Hematopoietic multipotent progenitor cell treated with erythropoietin and hydrocortisone succinate and interleukin-3 and kit ligand, for 17 days (in vitro differentiated cells): ENCODE measurements at places on chromosomes 6 and 20.
A peak's percentile ranks its signal among the peaks of the same experiment; 100 is the strongest.

GRCh38 chr6:163602851-163603250 is 188.3 kb downstream of the QKI start:
- DNase-seq = no peak

- no peak for DNase-seq
These were observed 742.0 kb upstream of the POU3F2 start for GRCh38 chr6:98092331-98092730.

DNA sequence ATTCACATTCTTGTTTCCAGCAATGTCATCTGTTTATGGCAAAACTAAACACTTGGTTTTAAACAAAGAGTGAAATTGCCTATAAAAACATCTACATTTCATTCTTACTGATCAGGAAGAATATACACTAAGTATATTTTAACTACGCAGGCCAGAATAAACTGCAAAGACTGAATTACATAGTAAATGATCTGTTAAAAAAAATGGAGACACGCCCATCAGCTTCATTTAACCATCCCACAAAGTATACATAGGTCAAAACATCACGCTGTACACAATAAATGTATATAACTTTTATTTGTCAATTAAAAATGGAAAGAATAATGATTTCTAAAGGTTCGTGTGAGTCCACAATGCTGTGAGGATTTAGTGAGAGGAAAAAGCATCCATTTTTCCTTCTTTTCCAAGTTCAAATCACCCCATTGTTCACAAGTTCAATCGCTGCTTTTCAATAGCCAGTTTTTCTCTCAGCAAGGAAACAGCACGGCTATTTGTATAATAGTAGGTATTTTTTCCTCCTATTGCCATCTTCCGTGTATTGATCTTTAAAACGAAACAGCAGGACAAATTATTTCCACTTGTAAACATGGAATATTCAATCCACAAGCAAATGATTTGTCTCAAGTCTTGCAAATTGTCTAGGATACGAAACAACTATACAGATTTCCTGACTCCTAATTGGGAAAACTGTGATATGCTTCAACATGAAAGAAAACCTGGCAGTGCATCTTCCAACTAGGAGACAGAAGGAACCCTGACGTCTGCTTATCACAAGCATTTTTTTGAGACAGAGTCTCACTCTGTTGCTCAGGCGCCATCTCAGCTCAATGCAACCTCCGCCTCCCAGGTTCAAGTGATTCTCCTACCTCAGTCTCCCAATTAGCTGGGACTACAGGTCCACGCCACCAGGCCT is 10.6 kb downstream of the SFT2D1 start:
- DNase-seq = no peak

DNA sequence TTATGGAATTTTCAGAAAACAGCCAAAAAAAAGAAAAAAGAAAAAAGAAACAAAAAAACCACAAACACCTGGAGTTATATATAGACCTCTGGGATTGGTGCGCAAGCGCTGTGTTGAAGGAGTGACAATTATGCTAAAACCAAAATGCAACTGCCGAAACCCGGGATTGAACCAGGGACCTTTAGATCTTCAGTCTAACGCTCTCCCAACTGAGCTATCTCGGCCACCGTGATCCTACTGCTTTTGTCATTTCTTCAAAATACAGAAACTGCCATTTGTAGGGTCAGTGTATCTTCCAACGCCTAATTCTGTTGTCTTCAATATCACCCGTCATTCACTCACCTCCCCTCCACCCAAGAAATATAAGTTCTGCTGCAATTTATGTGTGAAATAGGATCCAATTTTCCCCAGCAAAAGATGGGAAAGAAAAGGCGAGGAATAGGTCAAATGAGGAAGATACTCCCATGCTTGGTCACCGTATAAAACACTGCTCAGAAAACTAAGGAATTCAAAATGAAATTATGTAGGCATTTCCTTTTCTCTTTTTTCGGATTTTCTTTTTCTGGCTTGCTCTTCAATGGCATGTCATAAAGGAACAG is 116.0 kb downstream of the TRIM27 start:
- no peak for DNase-seq

DNA sequence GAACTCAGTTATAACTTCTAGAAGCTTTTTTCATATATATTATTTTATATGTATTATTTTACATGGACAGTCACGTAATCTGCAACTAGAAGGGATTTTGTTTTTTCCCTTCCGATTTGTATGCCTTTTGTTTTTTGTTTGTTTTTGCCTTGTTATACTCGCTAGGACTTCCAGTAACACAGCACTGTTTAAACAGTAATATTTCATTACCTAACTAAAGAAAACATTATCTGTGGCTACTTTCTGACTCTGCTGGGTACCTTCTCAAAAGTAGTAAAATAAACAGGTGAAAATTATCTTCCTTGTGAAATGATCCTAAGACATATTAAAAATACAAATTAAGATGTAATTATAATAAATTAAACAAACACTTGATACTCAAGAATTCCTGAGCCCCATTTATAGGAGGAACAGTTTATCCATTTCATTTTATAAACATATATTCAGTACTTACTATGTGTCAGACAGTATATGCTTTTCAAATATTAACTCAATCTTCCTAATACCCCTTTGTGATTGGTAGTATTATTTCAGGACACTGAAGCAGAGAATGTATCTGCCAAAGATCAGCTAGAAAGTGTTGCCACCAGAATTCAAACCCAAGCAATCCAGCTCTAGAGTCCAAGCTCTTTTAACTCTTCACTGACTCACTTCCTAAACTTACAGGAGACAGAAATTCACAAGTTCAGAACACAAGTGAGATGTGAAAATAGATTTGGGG is 65.3 kb downstream of the MAP3K5 start:
- DNase-seq = no peak

DNA sequence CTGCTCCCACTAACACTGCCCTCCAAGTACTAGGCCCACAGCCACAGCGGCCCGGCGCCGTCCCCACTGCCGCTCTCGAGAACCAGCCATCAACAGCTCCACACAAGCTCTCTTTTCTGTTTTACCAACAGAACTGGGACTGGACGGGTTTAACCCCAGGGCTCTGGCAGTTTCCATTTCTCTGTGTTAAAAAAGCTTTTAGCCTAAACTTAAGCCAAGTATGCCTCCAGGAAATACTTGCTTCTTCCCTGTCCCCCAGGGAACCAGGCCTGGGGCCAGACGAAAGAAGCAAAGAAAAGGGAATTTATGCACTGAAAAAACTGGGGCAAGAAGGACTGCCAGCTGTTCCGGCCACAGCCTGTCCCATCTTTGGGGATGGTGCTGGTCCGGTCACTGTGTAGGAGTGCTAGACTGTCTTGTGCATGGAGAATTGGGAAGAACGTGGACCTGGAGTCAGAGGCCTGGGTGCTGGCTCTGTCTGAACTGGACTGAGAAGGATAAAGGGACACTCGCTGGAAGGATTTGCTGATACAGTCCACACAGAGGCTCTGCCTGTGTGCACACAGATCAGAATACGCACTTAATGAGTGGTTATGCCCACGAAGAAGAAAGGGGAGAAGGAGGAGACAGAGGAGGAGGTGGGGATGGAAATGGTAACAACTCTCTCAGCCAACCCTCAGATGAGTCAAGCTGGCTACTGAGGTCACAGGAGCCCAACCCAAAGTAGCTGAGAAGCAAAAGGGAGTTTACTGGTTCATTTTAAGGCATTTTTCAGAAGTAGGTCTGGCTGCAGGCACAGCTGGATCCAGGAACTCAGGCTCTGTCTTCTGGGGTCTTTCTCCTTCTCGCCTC is 254.4 kb upstream of the PMEPA1 start:
- no peak for DNase-seq

DNA sequence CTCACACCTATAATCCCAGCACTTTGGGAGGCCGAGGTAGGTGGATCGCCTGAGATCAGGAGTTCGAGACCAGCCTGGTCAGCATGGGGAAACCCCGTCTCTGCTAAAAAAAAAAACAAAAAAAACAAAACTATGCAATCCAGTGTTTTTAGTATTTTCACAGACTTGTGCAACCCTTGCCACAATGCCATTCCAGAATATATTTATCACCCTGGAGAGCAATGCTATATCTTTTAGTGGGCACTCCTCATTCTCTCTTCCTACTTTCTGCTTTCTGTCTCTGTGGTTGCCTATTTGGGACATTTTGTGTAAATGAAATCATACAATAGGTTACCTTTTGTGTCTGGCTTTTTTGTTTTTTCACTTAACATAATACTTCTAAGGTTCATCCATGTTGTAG is 39.1 kb upstream of the MROH8 start:
- no peak for DNase-seq

GRCh38 chr6:99013145-99013544 is 65.4 kb upstream of the FBXL4 start:
- no peak for DNase-seq

GRCh38 chr20:40323361-40323794 is 365.7 kb downstream of the MAFB start:
- DNase-seq = no peak

DNA sequence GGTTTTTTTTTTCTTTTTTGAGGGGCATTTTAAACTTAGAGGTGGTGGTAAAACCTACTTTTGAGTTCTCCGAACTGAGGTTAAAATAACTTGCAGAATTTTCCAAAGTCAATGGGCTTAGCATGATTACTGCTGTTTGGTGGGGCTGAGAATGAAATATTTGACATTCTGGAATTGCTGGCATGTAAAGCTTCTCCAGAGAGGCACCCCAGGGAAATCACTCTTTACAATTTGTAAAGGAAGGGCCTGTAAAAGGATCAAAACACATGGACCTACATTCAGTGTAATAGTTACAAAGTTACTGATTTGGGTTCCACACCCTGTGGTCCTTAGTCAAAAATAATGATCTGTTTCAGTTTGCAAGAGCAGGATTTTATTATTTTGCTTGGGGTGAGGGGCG is 5.5 kb downstream of the FAM217B start:
- DNase-seq = no peak

- no peak for DNase-seq
These were observed 29.6 kb downstream of the SPINT4 start for GRCh38 chr20:45751721-45752120.

DNA sequence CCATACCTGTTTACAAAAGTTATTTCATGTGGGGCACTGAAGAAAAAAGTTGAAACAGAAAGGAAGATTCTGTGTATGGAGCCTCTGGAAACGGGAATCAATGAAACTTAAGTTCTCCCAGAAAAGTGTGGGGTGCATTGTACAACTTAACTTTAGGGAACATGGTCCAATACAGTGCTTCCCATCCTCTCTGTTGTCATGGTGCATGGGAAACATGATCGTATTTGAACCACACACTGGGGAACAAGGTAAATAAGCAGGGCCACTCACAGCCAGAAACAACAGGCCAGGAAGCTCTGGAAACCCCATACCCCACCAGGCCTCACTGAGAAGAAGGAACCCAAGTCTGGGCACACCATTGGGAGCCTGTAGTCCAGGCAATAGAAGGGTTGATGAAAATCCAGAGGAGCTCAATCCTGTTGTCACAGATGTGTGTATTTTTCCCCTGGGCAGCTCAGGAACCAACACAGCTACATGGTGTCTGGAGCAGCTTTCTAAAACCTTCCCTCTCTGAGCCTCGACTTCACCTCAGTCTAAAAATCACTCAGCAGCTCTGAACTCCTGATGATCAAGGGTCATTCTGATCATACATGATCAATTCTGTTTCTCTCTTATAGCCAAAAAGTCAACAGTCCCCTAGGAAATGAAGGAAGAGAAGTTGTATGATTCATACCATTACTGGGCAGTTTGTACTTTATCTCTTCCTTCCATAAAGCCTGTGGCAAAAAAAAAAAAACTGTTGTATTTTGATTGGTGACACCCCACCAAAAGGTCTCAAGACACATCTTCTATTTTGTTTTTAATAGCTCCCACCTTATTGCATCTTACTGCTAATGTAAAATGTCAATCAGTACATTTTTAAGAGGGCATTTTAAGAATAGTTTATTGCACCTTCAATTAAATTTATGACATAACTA is 198.5 kb upstream of the TAB2 start:
- DNase-seq = peak; percentile 62

GRCh38 chr6:148888856-148889255 is 142.0 kb downstream of the UST start:
- no peak for DNase-seq

DNA sequence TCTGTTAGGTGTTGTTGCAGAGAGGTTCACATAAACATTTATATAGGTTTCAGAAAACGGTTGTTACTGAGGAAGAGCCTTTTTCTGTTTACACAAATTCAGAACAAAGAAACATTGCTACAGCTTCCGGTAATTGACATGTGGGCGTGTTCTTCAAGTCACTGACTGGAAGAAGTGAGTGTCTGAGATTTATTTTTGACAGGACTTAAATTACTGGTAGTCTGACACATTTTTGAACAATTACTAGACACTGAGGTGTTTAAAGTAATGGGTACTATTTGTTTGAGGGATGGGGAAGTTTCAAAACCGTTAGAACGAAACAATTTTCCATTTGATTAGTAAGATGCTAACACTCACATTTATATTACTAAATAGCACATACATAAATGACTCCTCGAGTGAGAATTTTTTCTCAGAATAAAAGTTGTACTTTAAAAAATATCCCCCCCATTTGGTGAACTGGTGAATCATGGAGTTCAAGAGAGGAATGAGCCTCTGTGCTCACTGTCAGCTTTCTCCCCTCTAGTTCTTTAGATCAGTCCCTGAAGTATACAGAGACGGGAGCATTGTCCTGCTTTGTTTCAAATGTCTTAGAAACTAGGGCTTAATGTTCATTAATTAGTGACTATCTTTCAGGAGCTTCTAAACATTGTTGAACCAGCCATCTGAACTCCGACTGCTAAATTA is 98.7 kb downstream of the TSHZ2 start:
- DNase-seq = no peak

DNA sequence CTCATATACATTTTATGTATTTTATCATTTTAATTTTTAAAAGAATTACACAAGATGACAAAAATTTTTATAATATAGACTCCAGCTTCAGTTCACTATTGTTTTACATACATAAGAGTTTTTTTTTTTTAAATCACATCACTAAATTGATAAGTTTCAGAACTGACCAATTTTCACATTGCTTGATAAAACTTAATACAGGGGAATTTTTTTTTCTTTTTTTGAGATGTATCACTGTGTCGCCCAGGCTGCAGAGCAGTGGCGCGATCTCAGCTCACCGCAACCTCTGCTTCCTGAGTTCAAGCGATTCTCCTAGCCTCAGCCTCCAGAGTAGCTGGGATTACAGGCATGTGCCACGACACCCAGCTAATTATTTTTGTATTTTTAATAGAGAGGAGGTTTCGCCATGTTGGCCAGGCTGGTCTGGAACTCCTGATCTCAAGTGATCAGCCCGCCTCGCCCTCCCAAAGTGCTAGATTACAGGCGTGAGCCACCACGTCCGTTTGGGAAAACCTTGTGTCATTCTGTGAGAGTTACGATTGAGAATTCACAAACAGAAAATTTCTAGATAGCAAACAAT is 36.6 kb upstream of the BTN3A2 start:
- no peak for DNase-seq

- no peak for DNase-seq
These were observed 594.3 kb upstream of the ADGRB3 start for GRCh38 chr6:68040780-68041179.

DNA sequence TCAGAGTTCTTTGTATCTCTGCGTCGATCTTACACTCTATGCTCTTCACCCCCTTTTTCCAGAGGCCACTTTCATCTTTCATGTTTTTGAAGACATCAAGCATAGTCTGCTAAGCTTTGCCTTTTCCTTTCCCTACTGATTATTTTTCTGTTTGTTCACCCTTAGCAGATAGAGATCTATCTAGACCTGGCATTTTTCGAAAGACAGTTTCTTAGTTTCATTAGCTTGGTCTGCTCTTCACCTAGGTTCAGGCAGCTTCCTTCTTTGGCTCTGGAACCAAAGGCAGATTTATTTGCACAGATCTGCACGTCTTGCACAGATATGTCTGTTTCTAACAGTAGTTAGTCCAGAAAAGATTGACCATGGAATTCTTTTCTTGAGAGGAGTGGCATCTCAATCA is 122.7 kb upstream of the HS3ST5 start:
- no peak for DNase-seq

GRCh38 chr6:4402477-4402976 is 267.2 kb upstream of the ECI2 start:
- peak; percentile 9 for DNase-seq
